ENCODE measurements at places on chromosomes 4 and X. TPM values are rescaled to one million over a fixed set of nuclear protein-coding genes. Genes with fewer than 3 reads are reported as not detected.

RPA4 gene
- total RNA-seq = 1.1 TPM

GPR34 gene
- total RNA-seq = 54.4 TPM

CCDC120 gene
- total RNA-seq = 1.6 TPM

CMC4 gene
- total RNA-seq = 18.6 TPM

PCDH7 gene
- 67.6 TPM for total RNA-seq

UGT2A1 gene
- total RNA-seq = not detected

H2BW2 gene
- total RNA-seq = not detected

CCDC110 gene
- 2.0 TPM for total RNA-seq

DMD gene
- 51.9 TPM for total RNA-seq

ERAS gene
- total RNA-seq = not detected

PNPLA4 gene
- total RNA-seq = 22.6 TPM

SYTL5 gene
- 12.8 TPM for total RNA-seq

PDLIM3 gene
- total RNA-seq = 56.9 TPM

OPN1MW3 gene
- not detected for total RNA-seq

DGAT2L6 gene
- not detected for total RNA-seq

GATA1 gene
- total RNA-seq = 0.59 TPM

ZFX gene
- total RNA-seq = 72.6 TPM

CACNA1F gene
- total RNA-seq = under 0.01 TPM

ENAM gene
- not detected for total RNA-seq

EDA2R gene
- total RNA-seq = 1.7 TPM

SPIN2B gene
- 11.5 TPM for total RNA-seq

GAGE2A gene
- not detected for total RNA-seq

PRKG2 gene
- total RNA-seq = 3.3 TPM

MAGEA4 gene
- not detected for total RNA-seq

CCNB3 gene
- total RNA-seq = 0.40 TPM

ETNPPL gene
- total RNA-seq = 1.7 TPM

AMBN gene
- not detected for total RNA-seq

PAGE5 gene
- total RNA-seq = not detected

LUZP4 gene
- not detected for total RNA-seq

ADD1 gene
- 201 TPM for total RNA-seq

ARHGEF38 gene
- total RNA-seq = 0.11 TPM

GUCY1B1 gene
- 22.6 TPM for total RNA-seq

GABRB1 gene
- 11.7 TPM for total RNA-seq

STATH gene
- total RNA-seq = not detected

NPY2R gene
- total RNA-seq = 0.39 TPM

TRIM61 gene
- 3.6 TPM for total RNA-seq

Data from spinal cord (tissue), 10 donors.